ENCODE measurements at places on chromosomes 13 and 19. TPM values are rescaled to one million over a fixed set of nuclear protein-coding genes. Genes with fewer than 3 reads are reported as not detected.

DNA sequence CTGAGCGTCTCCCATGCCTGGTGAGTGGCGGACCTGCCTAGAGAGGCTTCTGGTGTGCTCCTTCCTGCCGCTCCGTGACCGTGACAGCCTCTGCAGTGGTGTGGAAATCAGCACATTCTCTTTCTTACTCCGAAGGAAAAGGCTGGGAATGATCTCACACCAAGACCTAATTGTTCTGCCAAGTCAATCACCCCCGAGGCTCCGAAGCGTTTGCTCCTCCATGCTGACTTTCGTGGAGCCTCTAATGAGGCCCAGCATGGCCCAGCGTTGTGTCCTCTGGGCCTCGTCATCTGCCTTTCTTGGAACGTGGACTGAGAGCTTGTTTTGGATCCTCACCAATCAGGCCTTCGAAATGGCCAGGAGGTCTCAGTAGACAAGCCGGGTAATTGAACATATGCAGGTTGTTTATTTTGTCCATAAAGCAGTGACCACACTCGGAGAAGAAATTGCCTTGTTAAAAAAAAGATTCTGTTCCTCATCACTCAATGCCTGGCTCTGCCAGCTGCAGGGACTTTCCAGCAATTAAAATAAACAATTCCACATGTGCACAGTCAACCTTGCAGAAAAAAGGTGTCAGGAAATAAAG lies 107.1 kb downstream of the UBL3 start:
- H3K36me3 ChIP-seq = no peaks in the 10 kb centered on the region
- no peaks in the 10 kb centered on the region for H3K4me1 ChIP-seq
- DNase-seq = no peak

- no peaks in the 10 kb centered on the region for H3K27me3 ChIP-seq
- no peaks in the 10 kb centered on the region for H3K4me1 ChIP-seq
- no peak overlapping the region for H3K4me3 ChIP-seq
- peaks cover 12% of the 10 kb centered on the region for H3K36me3 ChIP-seq
- DNase-seq = no peak
These were observed 11.5 kb downstream of the MPND start for GRCh38 chr19:4354897-4355296.

DNA sequence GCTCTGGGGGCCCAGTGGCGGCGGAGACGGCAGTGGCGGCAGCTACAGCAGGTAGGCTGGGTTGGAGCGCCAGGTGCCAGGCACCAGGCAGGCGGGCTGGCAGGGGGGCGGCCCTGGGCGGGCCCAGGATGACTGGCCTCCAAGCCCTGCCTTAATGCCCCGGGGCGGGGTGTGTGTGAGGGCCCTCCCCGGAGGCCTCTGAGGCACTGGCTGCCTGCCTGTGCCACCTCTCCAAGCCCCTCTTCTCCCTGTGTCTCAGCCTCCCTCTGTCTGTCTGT lies at the start of gene KLK11:
KLK11 (minus strand) TSS at position 63 of the 278 bp plus-strand sequence. CDS start 985 bp downstream, outside the sequence.
- DNase-seq = no peak
- no peaks in the 10 kb centered on the region for H3K4me1 ChIP-seq
- H3K27me3 ChIP-seq = peaks cover 12% of the 10 kb centered on the region
- no peaks in the 10 kb centered on the region for H3K36me3 ChIP-seq
- H3K27ac ChIP-seq = no peak within 1 kb of the TSS
- H3K4me3 ChIP-seq = no peak within 1 kb of the TSS

The PPAN gene
- total RNA-seq = 121 TPM

The CLDN10 gene
- not detected for total RNA-seq

The PALM3 gene
- not detected for total RNA-seq
